ENCODE measurements at places on chromosomes 11 and 22.

- no peak for DNase-seq
Measured at GRCh38 chr22:23911318-23911980, 17.3 kb downstream of the MIF start.

GRCh38 chr22:47929073-47929472, 1166.6 kb downstream of the TBC1D22A start:
- no peak for DNase-seq

GRCh38 chr11:75474878-75475766, 42.1 kb upstream of the KLHL35 start:
- peak; percentile 46 for DNase-seq

- DNase-seq: no peak
Measured at GRCh38 chr11:128467041-128467440, 120.3 kb downstream of the ETS1 start.

- DNase-seq: no peak
Measured at GRCh38 chr11:40597546-40598113, 861.8 kb downstream of the LRRC4C start.

DNA sequence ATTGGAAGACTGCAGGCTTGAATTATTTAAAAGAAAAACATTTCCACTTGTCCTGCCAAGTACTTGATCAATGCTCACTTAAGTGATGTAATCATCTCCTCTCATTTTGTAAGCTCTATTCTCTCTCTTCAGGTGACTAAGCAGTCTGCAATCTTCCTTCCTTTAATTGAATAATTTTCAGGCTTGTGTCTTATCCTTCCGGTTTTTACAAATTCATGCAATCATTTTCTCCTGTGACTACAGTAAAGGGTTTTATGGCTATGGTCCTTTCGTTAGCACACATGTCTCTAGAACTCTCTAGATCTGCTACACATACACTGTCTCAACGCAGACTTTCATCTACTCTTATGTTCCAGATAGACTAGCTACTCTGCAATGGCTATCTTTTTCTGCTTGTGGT, 12.6 kb upstream of the UPB1 start:
- DNase-seq: no peak

DNA sequence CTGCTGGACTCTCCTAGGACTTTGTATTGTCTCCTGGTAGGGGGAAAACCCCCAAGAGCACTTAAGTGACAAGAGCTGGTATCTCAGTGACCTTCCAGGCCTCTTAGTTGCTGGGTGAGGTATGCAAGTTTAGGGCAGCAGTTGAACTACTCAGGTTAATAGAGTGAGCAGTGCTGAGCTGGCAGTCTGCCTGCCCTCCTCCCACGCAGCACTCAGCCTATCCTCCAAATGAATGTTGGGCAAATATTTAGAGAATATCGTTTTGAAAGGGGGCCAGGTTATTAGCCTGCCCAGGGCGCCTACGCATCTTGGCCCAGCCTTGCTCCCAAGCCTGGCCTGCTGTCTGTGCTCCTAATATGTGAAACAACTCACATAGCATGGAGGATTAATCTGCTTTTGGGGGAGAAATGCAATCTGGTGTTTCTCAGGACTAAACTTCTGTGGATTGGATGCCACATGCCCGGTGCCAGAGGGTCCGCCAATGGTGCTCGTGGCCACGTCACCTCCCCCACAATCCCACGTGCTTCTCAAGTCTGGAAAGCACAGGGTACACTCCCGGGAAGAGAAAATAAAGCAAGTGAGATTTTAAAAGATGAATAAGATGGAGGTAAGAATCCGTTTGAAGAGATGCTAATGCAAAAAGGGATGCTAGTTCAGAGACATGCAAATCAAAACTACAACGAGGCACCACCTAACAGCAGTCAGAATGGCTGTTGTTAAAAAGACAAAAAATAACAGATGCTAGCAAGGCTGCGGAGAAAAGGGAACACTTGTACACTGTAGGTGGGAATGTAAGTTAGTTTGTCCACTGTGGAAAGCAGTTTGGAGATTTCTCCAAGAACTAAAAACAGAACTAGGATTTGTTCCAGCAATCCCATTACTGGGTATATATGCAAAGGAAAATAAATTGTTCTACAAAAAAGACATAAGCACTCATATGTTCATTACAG, 67.7 kb downstream of the SPON1 start:
- peak; percentile 50 for DNase-seq

DNA sequence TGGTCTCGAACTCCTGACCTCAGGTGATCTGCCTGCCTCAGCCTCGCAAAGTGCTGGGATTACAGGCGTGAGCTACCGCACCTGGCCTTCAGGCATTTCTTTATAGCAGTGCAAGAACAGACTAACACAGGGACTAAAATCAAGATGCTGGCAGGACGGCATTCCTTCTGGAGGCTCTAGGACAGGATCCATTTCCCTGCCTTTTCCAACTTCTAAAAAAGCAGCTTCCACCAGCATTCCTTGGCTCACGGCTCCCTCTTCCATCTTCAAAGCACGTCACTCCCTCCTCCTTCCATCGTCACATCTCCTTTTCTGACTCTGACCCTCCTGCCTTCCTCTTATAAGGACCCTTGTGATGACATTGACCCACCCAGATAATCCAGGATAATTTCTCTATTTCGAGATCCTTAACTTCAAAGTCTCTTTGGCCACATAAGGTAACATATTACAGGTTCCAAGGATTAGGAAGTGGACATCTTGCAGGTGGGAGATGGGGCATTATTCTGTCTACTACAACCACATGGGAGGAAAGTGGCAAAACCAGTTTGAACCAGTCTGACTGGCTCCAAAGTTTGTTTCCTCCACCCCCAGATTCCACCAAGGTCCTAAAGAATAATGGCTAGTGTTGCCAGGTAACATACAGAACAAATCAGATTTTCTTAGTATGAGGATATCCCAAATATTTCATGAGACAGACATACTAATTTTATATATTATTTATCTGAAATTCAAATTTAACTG, 172.5 kb downstream of the MN1 start:
- no peak for DNase-seq

- DNase-seq: no peak
Measured at GRCh38 chr11:72105888-72106287, at the start of gene TOMT. Gene TOMT (plus strand): TSS chr11:72105924. CDS start chr11:72105952, 28 bp downstream.

DNA sequence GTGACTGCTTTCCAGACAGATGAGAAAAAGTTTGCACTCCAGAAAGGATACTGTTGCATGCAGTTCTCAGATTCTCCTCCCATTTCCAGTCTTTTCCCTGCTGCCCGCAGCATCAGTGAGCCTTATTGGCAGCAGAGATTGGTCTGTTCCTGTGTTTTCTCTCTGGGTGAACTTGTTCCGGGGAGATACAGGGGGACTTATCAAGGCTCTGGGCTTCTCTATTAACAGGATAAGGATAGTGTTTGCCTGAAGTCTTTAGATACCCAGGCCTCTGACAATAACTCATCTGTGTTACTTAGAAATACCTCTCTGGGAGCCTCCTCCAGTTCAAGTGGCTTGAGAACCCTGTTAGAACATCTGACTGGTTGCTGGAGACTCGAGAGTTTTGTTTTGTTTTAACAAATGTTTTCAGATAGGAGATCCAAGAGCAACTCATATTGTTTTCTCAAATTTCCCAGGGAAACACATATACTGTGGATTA, 154.7 kb downstream of the BLID start:
- DNase-seq: no peak

DNA sequence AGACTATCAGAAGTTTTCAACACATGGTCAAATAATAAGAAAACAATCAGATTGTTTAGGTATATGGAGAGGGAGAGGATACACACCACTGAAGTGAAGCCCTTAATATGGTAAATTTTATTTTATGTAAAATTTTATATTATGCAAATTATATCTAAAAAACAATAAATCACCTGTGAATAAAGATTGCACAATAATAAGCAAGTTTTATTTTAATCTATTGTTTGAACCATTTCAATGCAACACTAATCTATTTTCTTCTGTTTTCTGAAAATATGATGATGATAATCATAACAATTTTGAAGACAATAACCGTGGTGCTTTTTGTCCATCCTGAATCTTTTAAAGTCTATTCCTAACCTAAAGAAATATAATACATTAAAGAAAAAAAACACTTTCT, 1473.5 kb upstream of the TENM4 start:
- DNase-seq: no peak

DNA sequence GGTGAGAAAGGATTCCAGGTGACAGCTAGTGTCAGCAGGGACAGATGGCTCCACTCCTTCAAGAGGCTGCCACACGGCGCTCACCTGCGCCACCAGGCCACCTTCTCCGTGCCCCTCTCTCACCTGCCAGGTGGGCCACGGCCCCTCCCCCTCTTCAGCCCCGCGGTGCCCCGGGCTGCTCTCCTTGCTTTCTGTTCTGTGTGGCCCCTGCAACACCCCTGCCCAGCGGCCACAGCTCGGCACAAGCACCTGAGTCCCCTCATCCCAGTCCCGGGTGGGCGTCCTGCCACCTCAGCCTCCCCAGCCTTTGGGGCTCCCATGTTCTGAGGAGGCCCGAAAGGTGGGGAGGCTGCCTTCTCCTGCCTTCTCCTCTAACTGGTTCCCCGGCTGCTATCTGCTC, 46.4 kb downstream of the APOL1 start:
- DNase-seq: no peak

DNA sequence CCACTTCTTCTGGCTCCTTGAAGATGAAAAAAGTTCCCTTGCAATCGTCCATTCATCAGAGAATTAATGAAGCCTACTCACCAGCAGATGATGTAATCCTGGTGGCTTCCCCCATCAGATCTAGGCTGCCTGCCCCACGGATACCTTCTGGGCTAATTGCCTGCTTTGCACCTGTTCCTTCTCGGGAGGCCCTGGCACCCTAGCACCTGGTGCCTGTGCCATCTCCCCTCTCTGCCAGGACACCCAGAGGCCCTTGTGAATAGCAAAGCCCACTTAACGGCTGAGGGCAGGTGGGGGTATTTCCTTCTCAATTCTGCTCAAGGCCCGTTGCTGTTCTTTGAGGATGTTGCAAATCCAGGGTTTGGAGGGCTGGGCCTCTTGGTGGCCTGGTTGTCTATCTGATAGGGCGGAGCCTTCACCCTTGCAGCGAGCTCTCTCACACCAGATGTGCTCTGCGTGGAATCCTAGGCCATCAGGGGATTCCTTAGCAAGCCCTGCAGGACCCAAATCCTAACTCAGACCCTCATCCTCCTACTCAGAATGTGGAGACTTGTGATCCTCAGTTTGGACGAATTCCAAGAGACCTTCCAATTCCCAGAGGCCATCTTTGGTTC, at the start of gene LMO2:
Gene LMO2, minus strand, starts transcription at position 363 of the 614 bp plus-strand sequence. CDS start 22,360 bp downstream, outside the sequence.
- no peak for DNase-seq

GRCh38 chr11:128862908-128863660, 4.0 kb downstream of the KCNJ1 start:
- no peak for DNase-seq

- no peak for DNase-seq
Measured at GRCh38 chr11:88438721-88439120, 101.2 kb upstream of the CTSC start.

- DNase-seq: no peak
Measured at GRCh38 chr11:119786431-119787073, 57.6 kb upstream of the NECTIN1 start.

GRCh38 chr11:44136176-44136945, 40.9 kb downstream of the EXT2 start:
- DNase-seq: no peak

DNA sequence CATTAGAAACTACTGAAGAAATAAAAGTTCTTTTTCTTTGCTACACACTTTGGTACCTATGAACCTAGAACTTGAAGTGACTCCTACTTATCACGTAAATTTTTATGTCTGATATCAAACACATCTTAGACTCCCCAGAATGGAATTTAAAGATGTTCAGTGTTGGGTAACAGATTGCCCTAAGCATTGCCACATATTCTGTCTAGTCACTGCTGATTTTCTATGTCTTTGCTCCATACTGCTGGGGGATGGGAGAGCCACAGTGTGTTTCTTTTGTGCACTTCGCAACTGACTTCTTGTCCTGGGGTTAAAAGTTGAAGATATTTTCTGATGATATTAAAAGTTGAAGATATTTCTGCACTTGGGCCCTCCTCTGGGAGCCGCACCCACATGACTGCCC, 19.4 kb upstream of the MYO18B start:
- no peak for DNase-seq

- no peak for DNase-seq
Measured at GRCh38 chr11:70020336-70021214, 57.5 kb upstream of the ANO1 start.

Data from transverse colon (tissue), 4 donors.